ENCODE measurements at places on chromosomes 13 and 19.

GRCh38 chr19:45975306-45976070 lies 1.8 kb upstream of the NOVA2 start:
- DNase-seq = no peak

- DNase-seq = peak; percentile 73
These were observed 200.5 kb downstream of the KLF5 start for GRCh38 chr13:73259061-73260017.

DNA sequence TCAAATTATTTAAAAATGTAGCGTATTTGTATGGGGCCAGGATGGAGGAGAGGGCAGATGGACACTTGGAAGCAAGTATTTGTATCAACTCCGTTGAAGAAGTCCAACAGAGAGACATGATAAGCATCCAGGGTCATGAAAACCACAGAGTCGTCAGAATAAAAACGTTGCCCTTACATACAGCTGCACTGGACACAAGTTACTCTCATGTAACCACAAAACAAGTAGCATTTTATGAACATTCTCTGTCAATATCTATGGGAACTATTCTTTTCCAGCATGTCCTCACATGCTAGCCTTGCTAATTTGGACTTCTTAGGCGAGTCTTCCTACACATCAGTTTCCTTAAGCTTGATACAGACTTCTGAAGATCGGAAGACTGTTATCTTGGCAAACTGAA lies 35.0 kb downstream of the EFNB2 start:
- DNase-seq = no peak

DNA sequence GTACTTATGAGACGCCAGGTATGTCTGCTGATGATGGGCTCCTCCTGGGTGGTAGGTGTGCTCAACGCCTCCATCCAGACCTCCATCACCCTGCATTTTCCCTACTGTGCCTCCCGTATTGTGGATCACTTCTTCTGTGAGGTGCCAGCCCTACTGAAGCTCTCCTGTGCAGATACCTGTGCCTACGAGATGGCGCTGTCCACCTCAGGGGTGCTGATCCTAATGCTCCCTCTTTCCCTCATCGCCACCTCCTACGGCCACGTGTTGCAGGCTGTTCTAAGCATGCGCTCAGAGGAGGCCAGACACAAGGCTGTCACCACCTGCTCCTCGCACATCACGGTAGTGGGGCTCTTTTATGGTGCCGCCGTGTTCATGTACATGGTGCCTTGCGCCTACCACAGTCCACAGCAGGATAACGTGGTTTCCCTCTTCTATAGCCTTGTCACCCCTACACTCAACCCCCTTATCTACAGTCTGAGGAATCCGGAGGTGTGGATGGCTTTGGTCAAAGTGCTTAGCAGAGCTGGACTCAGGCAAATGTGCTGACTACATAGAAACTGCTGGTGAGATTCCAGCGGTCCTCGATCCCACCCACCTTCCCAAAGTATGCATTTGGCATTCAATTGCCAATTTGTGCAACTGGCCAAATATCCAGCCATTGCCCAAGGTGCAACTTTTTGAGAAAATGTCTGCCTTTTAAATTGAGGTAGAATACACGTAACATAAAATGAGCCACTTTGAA lies 10.2 kb downstream of the OR2Z1 start:
- no peak for DNase-seq

DNA sequence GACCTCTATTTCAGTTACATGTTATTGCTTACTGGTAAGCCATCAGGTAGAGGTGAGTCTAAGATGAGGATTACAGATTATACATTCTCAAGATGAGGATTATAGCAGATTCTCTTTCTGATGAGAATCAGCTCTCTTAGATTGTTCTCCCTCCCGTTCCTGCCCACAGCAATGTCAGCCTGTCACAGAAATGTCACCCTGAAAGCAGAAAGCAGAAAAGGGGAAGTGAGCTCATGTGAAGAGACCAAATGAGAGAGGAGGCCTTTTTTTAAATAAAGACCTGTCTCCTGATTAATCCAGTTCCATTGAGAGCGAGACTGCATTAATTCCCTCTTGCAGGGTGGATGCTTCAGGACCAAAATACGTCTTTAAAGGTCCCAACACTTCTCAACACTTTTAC lies 445.6 kb downstream of the KCTD12 start:
- no peak for DNase-seq

GRCh38 chr13:113046128-113046882 lies 59.3 kb upstream of the F7 start:
- no peak for DNase-seq

GRCh38 chr13:98557937-98558792 lies 18.7 kb downstream of the STK24 start:
- no peak for DNase-seq

- no peak for DNase-seq
These were observed 823.5 kb downstream of the GPC5 start for GRCh38 chr13:92221916-92222315.

GRCh38 chr13:40438999-40439797 lies 227.2 kb downstream of the FOXO1 start:
- DNase-seq = no peak

DNA sequence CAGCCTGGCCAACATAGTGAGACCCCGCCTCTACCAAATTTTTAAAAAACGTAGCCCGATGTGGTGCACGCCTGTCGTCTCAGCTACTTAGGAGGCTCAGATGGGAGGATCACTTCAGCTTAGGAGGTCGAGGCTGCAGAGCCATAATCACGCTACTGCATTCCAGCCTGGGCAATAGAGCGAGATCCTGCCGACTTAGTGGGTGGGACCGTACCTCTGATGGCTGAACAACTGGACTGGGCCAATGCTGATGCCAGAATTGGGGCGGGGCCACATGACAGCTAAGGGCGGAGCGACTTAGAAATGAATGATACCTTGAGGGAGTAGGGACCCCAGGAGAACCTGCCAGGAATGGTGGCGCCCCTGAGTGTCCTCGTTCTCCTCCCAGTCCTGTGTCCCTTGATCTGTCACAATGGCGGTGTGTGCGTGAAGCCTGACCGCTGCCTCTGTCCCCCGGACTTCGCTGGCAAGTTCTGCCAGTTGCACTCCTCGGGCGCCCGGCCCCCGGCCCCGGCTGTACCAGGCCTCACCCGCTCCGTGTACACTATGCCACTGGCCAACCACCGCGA lies 3.6 kb downstream of the LTBP4 start:
- DNase-seq = no peak

- no peak for DNase-seq
These were observed 19.6 kb downstream of the HMGB1 start for GRCh38 chr13:30446126-30446500.

- no peak for DNase-seq
These were observed 19.9 kb downstream of the ZSWIM9 start for GRCh38 chr19:48190288-48190884.

All from myocyte (in vitro differentiated cells).